CD4-positive, alpha-beta T cell treated with Interleukin-2 at 100 ng/mL for 4 hours (primary cell): ENCODE measurements at places on chromosomes 6 and 20.

- no peak for DNase-seq
These were observed 296.3 kb downstream of the PREX1 start for GRCh38 chr20:48531505-48531904.

GRCh38 chr20:34956751-34957472 lies 1.2 kb downstream of the MYH7B start:
- no peak for DNase-seq

- no peak for DNase-seq
These were observed 33.3 kb upstream of the TPBG start for GRCh38 chr6:82330171-82330804.

DNA sequence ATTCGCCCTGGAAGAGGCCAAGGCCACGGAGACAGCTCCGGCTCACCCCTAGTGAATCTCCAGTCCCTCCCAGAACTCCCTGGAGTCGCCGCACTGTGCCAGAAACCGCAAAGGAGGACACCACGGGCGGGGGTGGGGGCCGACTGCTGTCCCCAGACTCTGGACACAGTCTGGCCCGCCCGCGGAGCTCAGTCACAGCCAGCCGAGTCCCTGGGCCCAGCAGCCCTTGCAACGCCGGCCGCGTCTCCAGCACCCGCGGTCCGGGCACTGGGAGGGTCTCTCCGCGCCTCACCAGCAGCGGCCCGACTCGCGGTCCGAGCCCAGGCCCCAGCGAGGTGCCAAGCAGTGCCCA lies 518 bp downstream of the PEX6 start:
- no peak for DNase-seq

GRCh38 chr6:33595001-33595846 lies 15.1 kb upstream of the BAK1 start:
- DNase-seq = no peak

DNA sequence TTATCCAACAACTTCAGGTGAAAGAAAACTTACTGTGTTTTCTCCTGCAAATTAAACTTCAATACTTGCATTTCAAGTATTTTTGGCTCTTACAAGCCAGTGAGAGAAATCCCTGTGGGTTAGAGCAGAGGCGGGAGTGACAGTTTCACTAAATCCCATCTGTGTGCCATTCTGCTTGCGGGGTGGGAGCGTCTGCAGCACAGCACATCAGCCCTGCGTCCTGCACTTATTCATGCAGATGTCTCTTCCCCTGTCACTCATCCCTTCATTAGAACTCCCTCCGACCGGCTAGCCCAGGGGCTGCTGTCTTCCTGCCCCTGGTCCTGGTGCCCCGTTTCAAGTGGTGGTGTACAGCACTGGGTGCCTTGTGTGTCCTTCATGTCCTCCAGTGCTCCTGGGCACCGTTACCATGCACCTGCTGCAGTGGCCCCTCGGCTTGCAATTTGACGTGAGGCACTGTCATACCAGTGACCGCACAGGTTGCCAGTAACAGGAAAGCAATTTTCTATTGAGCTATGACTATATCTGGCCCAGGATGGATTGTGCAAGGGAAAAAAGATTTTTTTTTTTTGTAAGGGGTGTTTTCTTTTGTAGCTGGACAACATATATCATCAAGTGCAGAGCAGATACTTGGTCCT lies 59.4 kb downstream of the INSM1 start:
- DNase-seq = no peak

GRCh38 chr20:30811885-30812671 lies 445.4 kb upstream of the DEFB115 start:
- no peak for DNase-seq

DNA sequence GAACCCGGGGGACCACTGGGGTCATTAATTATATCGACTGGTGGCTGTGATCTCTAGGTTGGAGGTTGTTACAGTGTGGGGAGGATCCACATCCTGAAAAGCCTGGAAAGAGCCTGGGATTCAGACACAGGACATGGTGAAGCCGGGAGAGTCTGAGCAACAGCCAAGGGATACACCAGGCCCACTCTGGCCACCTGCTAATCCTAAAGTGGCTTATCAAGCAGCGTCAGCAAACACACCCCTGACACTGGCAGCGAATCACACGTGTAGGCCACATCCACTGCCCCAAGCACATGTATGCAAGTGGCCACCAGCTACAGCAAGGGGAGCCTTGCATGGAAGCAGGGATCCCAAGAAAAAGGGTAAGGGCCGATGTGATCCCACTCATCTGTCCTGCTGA lies 41.0 kb downstream of the GFOD1 start:
- DNase-seq = no peak

GRCh38 chr20:63253438-63254231 lies 628 bp downstream of the NKAIN4 start:
- no peak for DNase-seq

DNA sequence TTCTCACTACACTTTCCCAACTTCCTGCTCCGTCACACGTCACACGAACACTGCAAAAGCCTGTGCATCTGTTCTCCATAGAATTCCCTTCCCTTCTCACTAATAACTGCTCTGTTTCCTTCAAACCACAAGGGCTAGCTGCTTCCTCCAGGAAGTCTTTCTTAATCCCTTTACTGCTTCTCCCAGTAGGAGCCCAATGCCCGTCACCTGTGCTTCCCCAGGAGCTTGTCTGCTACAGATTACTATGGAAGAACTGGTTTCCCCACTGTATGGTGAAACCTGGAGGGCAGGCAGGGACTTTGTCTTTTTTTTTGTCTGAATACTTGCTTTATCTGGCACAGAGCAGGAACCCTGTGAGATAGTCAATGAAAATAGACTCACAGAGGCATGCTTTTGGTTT lies 444.7 kb upstream of the MAP3K7 start:
- DNase-seq = no peak

GRCh38 chr6:24425091-24425490 lies 22.4 kb downstream of the MRS2 start:
- DNase-seq = no peak

- no peak for DNase-seq
These were observed 170.2 kb upstream of the PLN start for GRCh38 chr6:118377711-118378414.

- no peak for DNase-seq
These were observed 78.3 kb downstream of the TRAM2 start for GRCh38 chr6:52498538-52499017.

GRCh38 chr6:4727671-4728435 lies 48.4 kb upstream of the CDYL start:
- DNase-seq = no peak

- DNase-seq = no peak
These were observed 19.2 kb downstream of the ASF1A start for GRCh38 chr6:118913161-118913560.

- peak; percentile 8 for DNase-seq
These were observed 76.0 kb upstream of the ADTRP start for GRCh38 chr6:11854408-11855165.

DNA sequence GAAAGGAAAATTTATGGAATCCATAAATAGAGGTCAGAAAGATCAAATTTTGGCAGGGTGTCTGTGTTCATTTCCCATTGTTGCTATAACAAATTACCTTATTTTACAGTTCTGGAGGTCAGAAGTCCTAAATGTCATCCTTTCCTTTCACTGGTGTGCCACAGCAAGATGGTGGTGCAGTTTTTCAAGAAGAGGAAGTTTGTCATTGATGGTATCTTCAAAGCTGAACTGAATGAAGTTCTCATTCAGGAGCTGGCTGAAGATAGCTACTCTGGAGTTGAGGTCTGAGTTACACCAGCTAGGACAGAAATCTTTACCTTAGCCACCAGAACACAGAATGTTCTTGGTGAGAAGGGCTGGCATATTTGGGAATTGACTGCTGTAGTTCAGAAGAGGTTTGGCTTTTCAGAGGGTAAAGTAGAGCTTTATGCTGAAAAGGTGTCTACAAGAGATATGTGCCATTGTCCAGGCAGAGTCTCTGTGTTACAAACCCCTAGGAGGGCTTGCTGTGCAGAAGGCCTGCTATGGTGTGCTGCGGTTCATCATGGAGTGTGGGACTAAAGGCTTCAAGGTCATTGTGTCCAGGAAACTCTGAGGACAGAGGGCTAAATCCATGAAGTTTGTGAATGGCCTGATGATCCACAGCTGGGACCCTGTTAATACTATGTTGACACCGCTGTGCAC lies 7.2 kb upstream of the CCNC start:
- DNase-seq = no peak

GRCh38 chr20:22414305-22414742 lies 170.0 kb downstream of the FOXA2 start:
- no peak for DNase-seq

- no peak for DNase-seq
These were observed 184.1 kb downstream of the MBOAT1 start for GRCh38 chr6:20028143-20028542.

- DNase-seq = no peak
These were observed 58.9 kb downstream of the KIZ start for GRCh38 chr20:21184819-21185218.
